Endodermal cell (in vitro differentiated cells): ENCODE measurements at places on chromosomes 4 and X. TPM values are rescaled to one million over a fixed set of nuclear protein-coding genes. Genes with fewer than 3 reads are reported as not detected.

GRCh38 chr4:184722798-184723197 lies 11.1 kb downstream of the CENPU start:
- H3K27ac ChIP-seq = no peak overlapping the region
- no peak for DNase-seq
- peaks cover 65% of the 10 kb centered on the region for H3K36me3 ChIP-seq
- H3K4me1 ChIP-seq = no peaks in the 10 kb centered on the region

GRCh38 chrX:31058284-31058683 lies 13.6 kb downstream of the FTHL17 start:
- no peaks in the 10 kb centered on the region for H3K27me3 ChIP-seq
- no peaks in the 10 kb centered on the region for H3K36me3 ChIP-seq
- H3K4me1 ChIP-seq = no peaks in the 10 kb centered on the region
- no peak for DNase-seq
- H3K4me3 ChIP-seq = no peak overlapping the region

GRCh38 chr4:147518846-147519767 lies 38.2 kb downstream of the EDNRA start:
- no peak overlapping the region for H3K27ac ChIP-seq
- peak; percentile 84 for DNase-seq
- no peak overlapping the region for H3K4me3 ChIP-seq

DNA sequence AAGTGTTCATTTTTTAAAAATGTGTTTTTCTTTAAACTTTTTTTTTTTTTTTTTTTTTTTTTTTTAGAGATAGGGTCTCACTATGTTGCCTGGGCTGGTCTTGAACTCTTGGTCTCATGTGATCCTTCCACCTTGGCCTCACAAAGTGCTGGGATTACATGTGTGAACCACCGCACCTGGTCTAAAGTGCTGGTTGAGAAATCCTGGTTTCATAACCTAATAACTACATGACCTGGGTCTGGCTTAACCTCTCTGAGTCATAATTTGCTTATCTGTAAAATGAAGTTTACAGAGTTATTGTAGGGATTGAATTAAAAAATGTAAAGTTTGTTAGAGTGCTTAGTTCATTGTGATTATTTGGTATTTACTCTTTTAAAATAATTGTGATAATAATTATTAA lies 5.2 kb downstream of the HSD17B13 start:
- no peaks in the 10 kb centered on the region for H3K36me3 ChIP-seq
- H3K27me3 ChIP-seq = no peaks in the 10 kb centered on the region
- H3K27ac ChIP-seq = no peak overlapping the region
- no peaks in the 10 kb centered on the region for H3K4me1 ChIP-seq

- H3K36me3 ChIP-seq = no peaks in the 10 kb centered on the region
- no peak overlapping the region for H3K27ac ChIP-seq
- no peak overlapping the region for H3K4me3 ChIP-seq
- DNase-seq = no peak
- no peaks in the 10 kb centered on the region for H3K27me3 ChIP-seq
Observed at GRCh38 chrX:133973704-133974103, 11.7 kb downstream of the GPC3 start.

The PAGE2B gene
- not detected in 2 replicates for total RNA-seq

The SPACA5 gene
- not detected in 2 replicates for total RNA-seq
